ENCODE measurements at places on chromosomes 16 and 17.
A peak's percentile ranks its signal among the peaks of the same experiment; 100 is the strongest.

GRCh38 chr17:50318501-50319285, 27.2 kb upstream of the XYLT2 start:
- DNase-seq = no peak

DNA sequence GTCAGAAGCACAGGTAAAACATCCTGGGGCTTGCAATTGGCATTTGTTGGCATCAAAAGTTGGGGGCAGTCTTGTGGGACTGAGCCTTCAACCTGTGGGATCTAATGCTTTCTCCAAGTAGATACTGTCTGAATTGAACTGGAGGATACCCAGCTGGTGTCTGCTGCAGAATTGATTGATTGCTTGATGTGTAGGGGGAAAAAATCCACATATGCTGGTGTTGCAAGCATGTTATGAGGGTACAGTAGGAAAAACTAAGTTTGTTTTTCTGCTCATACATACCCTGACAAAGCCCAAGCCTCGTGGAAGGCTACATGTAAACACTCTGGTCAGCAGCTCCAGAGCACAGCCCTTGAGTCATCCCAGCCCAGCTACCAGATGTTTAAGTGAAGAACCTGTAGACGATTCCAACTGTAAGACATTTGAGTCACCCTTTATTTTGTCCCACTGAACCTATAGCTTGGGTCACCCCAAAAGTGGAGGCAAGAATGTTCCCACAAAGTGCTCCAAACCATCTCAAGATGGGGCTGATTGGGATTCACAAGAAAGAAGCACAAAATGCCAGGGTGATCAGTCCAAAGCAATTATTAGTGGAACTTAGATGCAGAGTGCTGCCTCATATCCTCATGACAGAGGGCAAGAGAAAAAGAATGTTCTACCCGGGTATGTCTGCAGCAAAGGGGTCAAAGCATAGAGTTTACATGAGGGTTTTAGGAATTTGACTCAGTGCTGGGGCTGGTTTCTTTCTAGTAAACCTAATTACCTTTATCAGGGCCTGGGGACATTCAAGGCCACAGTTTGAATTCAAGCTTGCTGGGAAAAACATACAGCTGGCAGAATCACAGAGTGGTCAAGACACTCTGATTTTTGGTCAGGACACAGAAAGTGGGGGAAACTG, 9.6 kb upstream of the APPBP2 start:
- DNase-seq = no peak

DNA sequence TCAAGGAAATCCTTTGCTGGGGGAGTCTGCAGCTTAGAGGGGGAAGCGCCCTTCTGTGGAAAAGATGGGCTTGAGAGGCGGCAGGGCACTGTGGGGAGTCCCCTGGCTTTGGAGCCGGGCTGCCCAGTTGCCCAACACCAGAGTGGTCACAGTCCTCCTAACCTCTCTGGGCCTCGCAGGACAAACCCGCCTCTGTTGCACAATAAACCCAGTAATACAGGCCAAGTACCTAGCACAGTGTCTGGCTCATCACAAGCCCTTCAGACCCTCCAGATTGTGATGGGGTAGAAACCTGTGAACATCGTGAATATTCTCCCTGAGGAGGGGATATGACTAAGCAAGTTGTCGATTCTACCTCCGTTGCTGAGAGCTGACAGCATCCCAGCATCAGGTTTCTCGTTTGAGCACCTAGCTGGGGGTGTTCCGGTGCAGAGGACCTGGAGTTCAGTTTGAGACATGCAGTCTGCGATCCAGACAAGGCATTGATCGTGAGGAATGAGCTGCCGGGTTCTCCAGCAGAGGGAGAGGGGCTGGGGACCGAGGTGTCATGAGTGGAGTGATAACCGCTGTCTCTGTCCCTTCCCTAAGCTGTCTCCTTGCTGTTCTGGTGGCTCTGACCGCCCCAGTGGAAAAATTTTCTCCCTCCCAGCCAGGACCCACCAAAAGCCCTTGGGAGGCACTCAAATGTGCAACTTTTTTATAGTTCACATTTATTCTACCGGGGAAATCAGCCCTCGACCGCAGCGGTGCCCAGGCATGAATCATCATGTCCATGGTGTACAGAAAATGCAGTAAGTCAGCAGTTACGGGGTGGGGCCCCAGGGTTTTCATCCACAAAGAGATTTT, 161.9 kb downstream of the WSCD1 start:
- DNase-seq = peak; percentile 6

DNA sequence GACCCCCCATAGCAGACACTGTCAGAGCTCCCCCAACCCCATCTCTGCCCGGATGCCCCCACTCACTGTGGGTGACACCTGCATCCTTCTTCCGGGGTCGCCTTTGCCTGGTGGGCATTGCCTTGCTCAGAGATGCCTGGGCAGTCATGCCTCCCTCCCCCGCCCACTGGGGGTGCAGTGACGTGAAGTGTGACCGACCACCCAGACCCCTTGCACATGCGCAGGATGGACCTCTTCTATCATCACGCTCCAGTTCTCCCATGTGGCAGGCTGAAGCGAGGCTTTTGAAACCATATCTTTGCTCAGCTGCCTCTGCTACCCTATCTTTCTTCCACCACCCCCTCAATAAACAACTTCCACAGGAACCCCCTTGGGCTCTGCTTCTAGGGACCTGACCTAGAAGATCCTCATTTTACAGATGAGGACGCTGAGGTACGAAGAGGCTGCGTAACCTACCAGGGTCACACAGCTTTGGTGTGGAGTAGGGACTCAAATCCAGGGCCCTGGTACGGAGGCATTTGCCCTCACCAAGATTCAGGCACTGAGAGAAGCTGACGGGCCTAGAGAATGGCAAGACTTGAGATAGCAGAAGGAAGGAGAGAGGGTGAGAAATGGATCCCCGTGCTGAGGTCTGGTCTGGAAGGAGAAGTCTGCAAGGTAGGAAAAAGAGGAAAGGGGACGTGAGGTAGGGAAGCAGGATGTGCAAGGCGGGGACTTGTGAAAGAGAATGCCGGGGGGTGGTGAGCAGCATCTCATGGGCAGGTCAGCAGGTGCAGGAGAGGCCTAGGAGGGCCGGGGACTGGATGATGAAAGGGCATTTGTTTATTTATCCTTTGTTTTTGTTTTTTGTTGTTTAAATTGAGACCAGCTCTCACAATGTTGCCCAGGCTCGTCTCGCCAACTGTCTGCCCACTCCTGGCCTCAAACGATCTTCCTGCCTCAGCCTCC, 14.4 kb downstream of the NLRC5 start:
- DNase-seq = no peak

- no peak for DNase-seq
Observed at GRCh38 chr17:57852092-57852954, 2.5 kb upstream of the MRPS23 start.

- DNase-seq = no peak
Observed at GRCh38 chr17:31900877-31901276, 631 bp downstream of the UTP6 start.

DNA sequence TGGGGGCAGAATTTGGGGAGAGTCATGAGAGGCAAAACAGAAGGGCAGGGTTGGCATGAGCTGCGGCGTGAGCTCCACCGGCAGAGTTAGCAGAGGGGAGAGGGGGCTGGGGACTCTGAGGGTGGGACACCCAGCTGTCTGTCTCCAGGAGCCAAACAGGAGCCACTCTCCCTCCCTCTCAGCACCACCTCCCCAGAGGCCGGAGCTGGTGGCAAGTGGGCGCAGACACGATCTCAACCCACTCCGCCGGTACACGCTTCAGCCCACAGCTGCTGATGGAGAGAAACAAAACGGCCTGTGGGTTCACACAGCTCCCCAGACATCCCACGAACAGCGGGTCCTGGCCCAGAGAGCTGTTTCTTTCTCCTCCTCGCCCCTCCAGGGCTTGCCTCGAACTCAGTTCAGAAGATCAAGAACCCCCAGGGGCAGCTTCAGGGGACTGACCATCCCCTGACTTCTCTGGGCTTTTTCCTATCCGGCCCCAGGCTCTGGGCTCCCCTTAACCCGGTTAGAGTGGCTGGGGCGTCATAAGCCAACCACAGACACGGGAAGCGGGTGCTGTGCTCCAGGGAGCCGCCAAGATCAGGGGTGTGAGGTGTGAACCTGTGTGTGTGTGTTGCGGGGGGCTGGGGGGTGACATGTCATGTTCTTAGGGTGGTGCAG, 7.6 kb downstream of the RHBDF2 start:
- DNase-seq = no peak

- DNase-seq = no peak
Observed at GRCh38 chr16:57633383-57634064, 5.1 kb downstream of the ADGRG1 start.

DNA sequence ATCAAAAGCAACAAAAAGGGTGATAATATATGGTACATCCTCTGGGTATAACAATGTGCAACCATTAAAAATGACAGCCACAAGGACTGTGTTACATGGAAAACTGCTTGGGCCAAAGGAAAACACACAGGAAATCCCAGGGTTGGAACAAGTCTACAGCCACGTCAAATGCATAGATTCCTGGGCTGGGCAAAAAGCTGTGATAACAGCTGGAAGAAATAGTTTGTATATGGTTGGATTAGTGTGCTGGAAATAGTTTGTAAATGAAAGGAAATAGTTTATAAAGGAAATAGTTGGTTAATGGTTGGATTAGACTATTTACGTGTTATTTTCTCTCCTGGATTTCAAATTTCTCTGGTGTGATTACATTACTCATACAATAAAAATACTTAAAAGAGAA, 2.6 kb downstream of the HSD17B2 start:
- no peak for DNase-seq

DNA sequence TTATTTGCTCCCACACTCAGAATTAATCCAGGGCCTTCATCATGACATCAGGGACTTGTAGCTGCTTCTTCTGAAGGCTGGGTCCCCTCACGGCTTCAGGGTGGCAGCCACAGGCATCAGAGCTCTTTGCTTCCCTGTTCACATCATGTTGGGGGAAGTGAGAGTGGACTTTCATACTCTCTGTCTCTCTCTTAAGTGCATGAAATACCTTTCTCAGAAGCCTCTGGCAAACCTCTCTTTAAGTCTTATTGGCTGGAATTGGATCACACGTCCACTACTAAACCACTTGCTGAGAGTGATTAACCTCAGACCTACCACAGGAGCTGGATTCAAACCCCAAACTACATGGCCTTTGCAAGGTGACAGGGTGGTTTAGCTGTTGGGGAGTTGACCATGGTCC, 17.7 kb upstream of the SALL1 start:
- DNase-seq = no peak

GRCh38 chr17:37045351-37045922, 96.7 kb downstream of the AATF start:
- no peak for DNase-seq

DNA sequence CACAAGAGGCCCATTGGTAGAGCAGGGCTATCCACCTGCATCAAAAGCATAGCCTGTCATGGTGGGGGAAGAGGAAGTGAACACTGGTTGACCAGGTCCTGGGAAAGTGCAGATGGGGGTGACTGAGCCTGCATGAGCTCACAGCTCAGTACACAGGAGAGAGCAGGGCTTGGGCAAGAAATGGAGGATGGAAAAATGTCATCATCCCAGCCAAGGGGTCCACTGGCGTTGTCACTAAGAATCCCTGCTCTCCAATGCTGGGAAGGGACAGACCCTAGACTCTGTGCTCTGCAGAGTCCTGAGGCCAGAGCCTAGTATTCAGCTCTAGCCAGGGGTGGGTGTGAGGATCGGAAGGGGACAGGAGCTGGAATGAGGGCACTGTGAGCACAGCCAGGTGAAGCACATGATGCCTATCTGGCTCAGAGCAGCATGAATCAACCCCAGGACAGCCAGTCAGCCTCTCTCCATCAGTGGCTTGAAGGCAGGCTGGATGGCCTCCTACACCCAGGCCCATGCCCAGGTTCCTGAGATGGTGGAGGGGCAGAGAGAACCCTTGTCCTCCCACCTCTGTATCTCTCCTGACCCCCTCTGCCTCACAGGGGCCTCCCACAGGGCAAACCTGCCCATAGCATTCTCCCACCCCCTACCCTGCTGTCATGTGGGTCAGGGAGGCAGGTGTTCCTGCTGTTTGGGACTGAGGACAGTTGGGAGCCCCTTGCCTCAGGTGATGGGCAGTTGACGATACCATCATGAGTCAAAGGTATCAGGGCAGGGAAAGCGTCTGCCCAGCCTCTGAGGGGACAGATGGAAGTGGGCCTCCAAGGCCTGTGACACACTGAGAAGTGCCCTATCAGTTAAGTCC, 13.8 kb upstream of the CTCF start:
- no peak for DNase-seq

DNA sequence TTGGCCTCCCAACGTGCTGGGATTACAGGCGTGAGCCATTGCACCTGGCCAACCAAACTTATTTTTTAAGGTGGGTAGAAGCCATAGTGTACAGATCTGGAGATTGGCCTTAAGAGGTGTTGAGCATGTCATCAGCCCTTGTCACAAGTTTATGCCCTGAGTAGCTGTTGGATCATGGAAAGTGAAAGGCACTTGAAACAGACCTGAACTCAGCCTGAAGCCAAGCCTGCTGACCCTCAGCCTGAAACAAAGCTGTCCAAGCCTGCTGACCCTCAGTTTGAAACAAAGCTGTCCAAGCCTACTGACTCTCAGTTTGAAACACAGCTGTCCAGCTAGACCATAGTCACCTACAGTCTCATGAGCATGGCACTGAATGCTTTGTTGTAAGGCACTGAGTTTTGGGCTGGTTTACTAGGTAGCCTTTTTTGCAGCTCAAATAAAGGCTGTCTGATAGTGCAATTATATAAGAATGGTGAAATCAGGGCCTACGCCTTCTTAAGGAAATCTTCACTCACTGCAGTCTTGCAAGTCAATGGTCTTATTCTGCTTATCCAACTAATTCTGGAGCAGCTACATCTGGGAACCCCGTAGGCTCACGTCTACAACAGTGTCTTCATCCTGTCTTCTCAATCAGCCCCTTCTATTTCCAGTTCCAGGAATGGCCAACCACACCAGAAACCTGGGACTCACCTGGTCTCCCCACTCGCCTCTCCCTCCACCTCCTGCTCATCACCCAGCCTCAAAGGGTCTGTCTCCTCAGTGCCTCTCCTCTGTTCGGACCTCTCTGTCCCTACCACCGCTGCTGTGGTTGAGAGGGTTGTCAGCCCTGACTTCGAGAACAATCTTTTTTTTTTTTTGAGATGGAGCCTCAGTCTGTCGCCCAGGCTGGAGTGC, 2.9 kb upstream of the NPIPB15 start:
- no peak for DNase-seq

DNA sequence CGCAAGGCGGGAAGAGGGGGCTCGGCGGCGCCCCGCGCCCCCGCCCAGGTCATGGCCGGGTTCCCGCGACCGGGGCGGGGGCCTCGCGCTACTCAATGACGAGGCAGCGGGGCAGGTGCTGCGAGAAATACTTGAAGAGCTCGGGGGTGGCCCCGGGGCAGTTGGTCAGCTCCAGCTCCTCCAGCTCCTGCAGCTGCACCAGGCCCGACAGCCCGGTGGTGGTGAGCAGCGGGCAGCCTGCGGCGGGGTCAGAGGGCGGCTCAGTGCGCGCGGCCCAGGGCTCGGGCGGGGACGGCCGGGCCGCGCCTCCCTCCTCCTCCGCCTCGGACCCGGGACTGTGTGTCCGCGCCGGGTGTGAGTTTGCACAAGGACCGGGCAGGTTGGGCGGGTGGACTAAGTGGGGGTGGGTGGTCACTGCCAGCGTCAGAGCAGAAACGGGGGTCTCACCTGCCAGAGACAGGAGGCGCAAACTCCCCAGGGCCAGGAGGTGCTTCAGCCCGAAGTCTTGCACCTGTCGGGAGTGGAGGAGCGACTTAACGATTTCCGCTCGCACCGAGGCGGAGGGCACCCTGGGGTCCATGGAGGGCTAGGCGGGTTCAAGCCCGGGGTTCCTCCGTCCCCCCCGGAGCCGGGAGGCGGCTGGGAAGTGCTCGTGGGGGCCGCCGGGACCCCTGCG, 4.1 kb upstream of the WDR24 start:
- no peak for DNase-seq

- no peak for DNase-seq
Observed at GRCh38 chr17:37043201-37043600, 94.4 kb downstream of the AATF start.

Measured in GM04503 (cell line).